HT1080 (cell line): ENCODE measurements at places on chromosomes 5 and 9.

DNA sequence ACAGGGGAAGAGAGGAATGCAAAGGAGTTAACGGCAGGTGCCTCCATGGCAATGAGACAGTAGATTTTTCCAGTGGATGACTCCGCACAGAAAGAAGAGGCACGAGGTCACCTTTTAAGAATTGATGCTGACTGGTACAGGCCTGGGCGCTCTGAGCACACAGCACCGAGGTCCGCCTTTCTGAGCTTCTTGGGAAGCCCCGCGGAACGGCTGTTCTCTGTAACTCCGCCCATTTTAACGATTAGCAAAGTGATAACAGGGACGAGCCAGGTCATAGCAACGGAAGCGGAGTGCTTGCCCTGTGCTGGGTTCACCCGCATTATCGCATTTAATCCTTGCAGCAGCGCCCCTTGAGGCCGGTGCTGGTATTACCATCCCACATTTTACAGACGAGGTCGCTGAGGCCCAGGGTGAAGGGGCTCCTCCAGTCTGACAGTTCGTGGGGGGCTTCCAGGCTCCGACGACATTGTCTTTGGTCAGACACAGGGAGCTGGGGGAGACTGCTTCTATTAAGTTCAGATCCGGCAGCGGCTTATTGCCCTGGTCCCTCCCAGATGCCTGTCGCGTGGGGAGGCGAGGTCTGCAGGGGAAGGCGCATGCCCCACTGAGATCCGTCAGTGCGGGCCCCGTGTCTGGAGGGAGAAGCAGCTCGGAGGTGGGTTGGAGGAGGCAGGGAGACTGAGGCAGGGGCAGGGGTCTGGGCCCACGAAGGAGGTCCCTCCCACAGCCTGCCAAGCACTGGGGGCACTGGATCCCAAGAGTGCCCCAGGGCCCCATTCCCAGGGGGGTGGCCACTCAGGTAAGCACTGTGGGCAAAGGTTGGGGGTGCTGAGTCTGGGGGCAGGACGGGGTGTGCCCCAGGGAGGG is 22.3 kb upstream of the HMCN2 start:
- no peak for DNase-seq

- peak; percentile 90 for DNase-seq
These were observed 48.3 kb downstream of the IARS1 start for GRCh38 chr9:92245005-92245797.

GRCh38 chr5:6458833-6459232 is 10.2 kb downstream of the UBE2QL1 start:
- DNase-seq: no peak

- DNase-seq: no peak
These were observed 2.8 kb downstream of the GRHPR start for GRCh38 chr9:37425298-37425752.

GRCh38 chr5:142179776-142180387 is 71.3 kb downstream of the NDFIP1 start:
- no peak for DNase-seq

- peak; percentile 47 for DNase-seq
These were observed 18.4 kb upstream of the CNTLN start for GRCh38 chr9:17116400-17116837.

GRCh38 chr5:58938563-58939424 is 355.9 kb downstream of the RAB3C start:
- no peak for DNase-seq

DNA sequence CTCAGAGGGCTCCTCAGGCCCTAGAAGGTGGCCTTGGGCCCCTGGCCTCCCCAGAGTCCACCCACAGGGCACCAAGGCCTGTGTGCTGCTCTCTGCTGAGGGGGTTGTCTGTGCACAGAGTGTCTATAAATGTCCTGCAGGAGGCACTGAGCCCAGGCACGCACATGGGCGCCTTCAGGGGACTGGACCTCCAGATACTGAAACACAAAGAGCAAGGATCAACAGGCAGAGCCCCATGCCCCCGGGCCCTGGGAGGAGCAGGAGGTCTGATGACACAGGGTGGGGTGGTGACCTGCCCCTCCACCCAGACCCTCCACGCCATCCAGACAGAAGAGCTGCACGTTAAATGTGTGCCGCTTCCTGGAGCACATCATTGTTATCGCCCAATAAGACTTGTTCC is 64.6 kb upstream of the SIMC1 start:
- no peak for DNase-seq

GRCh38 chr9:127921557-127922120 is 4.8 kb upstream of the ST6GALNAC4 start:
- peak; percentile 47 for DNase-seq

- no peak for DNase-seq
These were observed 253.1 kb downstream of the PBX3 start for GRCh38 chr9:126000256-126000655.

DNA sequence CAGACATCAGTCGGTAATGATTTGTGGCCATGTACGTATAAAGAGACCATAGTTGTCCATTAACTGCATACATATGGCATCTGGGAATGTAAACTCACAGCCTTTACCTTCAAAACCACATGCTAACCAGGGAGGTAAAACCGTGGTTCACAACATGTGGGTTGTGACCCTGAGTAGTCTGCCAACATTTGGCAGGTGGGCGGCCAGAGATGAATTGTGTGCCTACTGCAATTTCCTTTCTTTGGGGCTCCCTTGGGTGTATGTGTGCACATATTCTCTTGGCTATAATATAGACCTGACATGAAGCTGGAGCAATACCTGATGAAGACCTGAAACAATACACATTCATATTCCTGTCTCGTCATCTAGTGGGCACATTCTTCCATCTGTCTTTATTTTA is 396.0 kb downstream of the MLLT3 start:
- no peak for DNase-seq

DNA sequence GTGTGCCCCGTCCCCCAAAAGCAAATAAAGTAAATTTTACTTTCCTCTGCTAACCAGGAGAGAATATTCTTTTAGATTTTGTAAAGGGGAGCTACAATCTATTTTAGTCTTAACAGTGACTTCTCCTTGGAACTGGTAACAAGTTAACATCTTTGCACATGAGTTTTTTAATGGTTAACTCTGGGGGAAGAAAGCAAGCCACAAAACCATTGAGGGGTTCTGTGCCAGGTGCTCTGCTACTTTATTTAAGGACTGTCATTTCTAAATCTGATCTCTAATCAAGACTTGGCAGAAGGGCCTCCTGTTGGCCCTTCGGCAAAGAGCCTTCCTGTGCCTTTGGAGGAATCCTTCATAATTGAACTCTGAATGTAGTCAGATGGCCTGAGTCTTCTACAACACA is 153.4 kb downstream of the SLC12A2 start:
- DNase-seq: no peak

DNA sequence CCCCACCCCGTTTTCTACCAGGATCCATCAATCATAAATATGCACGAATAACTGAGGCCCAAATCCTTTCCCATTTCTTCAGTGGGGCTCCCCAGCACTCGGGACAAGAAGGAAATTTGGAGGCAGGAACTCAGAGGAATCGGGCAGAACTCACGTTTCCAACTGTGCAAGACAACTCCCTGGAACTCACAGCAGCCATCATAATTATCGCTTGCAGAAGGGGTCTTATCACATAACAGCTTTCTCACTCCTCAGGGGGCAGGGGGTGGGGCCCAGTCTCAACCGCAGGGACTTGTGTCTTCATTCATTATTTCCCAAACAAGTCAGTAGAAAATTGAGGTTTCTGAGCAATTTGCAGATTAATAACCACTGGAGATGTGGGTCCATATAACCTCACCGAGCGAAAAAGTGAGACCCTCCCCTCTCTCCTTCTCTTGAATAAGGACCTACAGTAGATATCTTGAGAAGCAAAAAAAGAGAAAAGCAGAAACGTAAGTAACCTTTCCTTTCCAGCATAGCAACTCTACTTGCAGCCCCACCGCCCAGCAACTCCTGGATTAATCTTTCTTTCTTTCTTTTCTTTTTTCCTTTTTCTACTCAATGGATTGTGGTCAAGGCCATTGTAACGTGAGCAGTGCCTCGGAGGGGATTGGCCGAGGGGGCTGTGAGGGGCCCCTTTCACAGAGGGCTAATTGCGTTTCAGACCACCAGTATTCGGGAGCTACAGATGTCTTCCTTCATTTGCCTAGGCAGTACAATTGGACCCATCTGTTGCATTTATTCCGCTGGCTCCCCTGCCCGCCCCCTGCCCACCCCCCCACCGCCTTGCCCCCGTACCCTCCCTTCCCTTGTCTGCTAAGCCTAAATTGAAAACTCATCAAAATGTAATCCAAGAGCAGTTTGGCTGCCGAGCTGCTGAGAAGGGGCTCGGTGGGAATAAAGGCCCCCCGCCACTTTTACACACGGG is 24.7 kb upstream of the TIFAB start:
- DNase-seq: no peak

DNA sequence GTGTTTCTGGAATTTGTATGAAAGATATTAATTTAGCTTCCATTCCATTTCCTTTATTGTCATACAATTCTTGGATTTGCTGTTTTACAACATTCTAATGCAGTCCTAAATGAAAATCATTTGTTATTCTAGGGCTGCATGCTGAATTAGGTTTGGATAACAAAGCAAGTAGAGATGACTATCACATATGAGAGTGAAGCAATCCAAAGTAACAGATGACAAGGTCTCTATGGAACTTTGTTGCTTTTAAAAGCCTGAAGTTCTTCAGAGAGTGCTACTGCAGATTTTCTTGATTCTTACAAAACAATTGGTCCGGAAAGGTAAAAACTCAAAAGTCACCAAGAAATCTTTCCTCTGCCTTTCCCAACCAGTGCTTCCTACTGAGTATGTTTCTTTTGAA is 56.9 kb upstream of the VCAN start:
- no peak for DNase-seq
